ENCODE measurements at places on chromosomes 13 and 19.

GRCh38 chr13:109509154-109509900 lies 277.1 kb downstream of the IRS2 start:
- no peak for DNase-seq

GRCh38 chr19:7076151-7076550 lies 6.6 kb downstream of the ZNF557 start:
- DNase-seq = no peak

DNA sequence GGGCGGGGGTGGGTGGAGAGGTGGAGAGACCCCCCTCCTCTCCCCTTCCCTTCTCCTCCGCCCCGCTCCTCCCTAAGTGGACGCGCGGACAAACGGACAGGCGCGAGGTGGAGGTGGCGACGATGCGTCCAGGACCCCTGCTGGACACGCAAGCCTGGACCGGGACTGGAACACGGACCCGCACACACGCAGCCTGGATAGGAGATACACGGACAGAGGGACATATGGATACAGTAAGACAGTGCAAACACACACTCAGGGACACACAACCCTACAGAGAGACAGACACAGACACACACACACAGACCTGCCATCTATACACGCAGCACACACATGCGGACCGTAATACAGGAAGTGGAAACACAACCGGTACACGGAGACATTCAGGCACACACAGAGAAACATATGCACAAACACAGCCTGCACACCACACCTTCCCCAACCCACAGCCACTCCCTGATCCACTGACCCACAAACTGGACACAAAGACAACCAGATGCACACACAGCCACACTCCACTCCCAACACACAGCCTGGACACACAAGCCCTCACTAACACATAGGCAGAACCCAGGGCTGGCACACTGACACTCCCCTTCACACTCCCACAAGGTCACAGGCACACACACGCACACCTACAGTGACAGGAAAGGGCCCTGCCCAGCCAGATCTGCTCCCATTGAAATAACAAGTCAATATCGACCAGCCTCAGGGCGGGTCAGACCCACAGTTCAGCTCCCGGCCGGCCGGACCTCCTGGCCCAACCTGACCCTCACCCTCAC lies 696 bp upstream of the ERFL start:
- no peak for DNase-seq

- DNase-seq = no peak
These were observed 10.0 kb downstream of the ATP7B start for GRCh38 chr13:52001120-52001731.

- DNase-seq = no peak
These were observed 391.6 kb downstream of the KCNRG start for GRCh38 chr13:50406831-50407230.

GRCh38 chr19:54432144-54432738 lies 16.8 kb upstream of the LENG8 start:
- DNase-seq = no peak

- DNase-seq = no peak
These were observed 9.7 kb downstream of the INAFM1 start for GRCh38 chr19:47284324-47284899.

GRCh38 chr13:21242236-21242635 lies 65.8 kb downstream of the MRPL57 start:
- DNase-seq = peak; percentile 78

DNA sequence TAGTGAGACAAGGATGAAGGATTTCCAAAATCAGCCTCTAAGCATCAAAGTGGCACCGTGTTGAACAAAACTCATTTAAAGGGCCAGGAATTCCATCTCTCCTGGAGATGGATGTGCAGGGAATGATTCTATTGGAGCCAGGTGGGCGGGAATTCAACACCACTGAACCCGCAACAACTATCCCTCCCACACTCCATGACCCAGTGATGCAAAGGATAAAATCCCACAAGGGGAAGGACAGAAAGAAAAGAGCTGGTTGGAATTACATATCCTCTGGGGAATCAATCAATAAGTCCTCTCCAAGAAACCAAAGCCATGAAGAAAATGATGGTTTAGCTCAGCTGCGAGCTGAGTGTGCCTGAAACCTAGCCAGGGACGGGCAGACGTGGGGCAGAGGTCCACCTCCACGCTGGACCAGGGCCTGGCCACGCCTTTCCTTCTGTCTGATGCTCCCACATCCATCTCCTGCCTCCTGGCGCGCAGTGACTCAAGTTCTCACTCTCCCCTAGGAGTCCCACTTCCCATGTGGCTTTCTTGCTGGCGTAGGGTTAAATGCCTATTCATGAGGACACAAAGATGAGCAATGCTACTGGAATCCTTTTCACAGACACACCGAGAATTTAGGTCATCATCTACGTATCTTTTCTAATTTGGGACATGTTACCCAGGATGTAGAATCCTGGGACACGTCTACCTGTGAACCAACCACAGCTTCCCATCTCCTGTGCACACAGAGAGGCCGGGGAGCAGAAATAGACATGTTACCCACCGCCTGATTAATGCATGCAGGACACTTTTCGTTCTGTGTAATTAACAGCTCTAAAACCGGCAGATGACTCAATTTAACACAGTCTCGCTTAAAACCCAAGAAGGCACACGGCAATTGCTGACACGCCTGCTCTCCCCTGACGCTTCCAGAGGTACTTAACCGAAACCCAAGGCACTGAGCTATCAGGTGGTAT lies 48.6 kb downstream of the PEPD start:
- no peak for DNase-seq

DNA sequence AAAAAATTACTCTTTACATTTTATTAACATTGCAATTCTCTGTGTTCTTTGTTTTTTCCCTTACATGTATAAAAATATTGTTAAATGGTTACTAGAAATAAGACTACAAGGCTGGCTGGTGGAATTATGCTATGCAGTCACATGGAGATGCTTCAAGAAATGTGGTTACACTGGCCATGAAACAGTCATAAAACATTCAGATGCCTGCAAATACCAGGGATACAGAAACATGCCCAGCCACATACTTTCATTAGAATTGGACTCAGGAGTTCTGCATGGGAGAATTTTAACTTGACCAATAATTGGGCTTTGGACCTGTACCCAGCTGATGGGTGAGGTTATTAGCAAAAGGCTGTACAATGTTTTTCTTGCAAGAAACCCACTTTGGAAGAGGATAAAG lies 1407.7 kb upstream of the SLC10A2 start:
- no peak for DNase-seq

- peak; percentile 53 for DNase-seq
These were observed 43.0 kb upstream of the C13orf42 start for GRCh38 chr13:51154029-51154555.

DNA sequence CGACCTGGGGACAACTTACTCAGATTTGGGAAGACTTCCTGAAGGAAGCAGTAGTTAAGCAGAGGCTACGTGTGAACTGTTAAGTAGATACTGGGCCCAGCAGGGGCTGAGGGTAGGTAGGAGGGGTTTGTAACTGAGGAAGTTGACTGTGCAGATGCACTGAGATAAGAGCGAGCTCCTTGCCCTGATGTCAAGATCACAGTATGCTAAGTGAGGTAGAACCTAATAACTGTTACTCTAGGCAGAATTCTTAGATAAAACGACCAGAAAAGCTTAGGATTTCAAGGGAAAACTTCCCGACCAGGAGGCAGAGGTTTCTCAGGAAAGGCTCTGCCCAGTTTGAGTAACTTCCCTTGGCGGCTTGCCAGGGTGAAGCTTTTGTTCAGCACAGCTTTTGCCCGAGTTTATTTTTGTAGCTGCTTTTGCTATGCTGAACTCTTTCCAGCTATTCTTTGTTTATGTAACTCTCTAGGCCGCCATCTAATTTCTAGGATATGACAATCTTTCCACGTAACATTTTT lies 632.1 kb downstream of the DIAPH3 start:
- DNase-seq = no peak

DNA sequence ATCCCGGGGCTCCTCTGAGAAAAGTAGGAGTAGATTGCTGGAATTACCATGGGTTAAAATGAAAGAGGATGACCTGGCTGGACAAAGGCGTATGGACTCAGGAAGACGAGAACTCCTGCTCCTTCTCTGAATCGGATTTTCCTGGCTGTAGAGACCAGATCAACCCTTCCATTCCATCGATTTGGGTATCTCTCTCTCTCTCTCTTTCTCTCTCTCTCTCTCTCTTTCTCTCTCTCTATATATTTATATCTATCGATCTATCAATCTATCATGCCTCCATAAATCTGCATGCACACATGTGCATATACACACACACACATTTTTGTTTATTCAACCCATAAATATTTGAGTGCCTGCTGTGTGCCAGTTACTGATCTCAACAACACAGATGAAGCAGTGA lies 234.9 kb downstream of the LMO7 start:
- DNase-seq = no peak

DNA sequence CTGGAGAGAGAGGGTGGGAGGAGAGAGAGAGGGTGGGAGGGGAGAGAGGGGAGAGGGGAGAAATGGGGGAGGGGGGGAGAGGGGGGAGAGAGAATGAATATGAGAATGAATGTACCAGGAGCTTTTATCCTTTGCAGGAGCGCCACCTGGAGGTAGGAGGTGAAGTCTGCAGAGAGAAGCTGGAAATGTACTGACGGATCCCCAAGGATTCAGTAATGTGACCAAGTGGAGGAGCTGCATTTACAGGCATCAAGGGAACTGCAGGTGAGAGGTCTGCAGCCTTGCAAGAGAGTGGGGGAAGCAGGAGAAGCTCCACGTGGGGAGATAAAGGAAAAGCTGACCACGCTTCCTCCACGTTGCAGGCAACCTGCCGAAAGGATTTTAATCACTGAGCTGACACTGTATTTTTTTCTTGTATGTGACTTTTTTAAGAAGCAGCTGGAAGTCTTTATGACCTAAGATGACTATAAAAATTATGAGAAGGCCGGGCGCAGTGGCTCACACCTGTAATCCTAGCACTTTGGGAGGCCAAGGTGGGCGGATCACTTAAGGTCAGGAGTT lies 33.7 kb downstream of the VSTM1 start:
- DNase-seq = no peak

DNA sequence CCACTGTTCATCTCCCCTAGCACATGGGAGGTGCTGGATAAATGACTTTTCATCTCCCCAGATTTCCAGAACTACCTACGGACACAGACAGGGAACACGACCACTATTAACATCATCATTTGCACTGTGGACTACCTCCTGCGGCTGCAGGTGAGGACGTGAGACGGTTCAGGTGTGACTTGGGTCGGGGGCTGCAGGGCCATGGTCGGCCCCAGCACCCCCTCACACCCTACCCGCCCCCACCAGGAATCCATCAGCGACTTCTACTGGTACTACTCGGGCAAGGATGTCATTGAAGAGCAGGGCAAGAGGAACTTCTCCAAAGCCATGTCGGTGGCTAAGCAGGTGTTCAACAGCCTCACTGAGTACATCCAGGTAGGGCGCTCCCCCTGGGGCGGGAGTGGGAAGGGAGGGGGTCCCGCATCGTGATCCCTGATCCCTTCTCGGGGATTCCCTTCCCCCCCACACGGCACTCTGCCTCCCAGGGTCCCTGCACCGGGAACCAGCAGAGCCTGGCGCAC lies 74.4 kb downstream of the MAP4K1 start:
- DNase-seq = no peak

GRCh38 chr19:16191216-16191908 lies 6.2 kb downstream of the FAM32A start:
- no peak for DNase-seq

DNA sequence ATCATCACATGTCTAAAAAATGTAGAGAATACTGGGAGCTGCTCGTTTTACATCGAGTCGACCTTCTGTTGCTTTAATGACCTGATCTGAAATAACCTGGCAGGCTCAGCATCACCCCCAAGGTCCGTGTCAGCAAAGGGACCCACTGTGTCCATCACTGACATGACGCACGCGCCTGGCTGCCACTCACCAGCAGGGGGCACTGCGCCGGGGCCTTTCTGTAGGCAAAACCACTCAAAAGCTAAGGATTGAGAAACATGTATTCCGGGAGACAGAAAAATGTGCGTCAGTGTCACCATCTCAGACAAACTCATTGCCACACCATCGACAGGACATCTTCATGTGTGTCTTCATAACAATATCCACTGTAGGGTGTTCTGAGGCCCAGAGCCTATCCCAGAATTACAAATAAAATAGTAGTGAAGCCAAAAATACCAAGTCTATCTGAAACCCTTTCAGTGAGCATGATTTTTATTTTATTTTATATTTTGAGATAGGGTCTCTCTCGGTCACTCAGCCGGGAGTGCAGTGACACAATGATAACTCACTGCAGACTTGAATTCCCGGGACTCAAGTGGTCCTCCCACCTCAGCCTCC lies 130.3 kb upstream of the LSM14A start:
- no peak for DNase-seq

- DNase-seq = no peak
These were observed 66.8 kb upstream of the RAP2A start for GRCh38 chr13:97367016-97367822.

DNA sequence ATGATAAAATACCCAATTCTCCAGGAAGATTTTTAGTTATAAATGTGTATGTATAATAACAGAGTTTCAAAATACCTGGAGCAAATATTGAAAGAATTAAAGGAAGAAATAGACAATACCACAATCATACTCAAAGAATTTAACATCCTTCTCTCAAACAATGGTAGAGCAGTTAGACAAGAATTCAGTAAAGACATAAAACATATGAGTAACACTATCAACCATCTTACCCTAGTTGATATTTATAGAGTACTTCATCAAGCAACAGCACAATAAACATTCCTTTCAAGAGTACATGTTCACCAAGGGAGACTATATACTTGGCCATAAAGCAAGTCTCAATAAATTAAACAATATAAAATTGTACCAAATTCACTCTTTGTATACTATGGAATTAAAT lies 108.4 kb downstream of the DLEU7 start:
- no peak for DNase-seq

DNA sequence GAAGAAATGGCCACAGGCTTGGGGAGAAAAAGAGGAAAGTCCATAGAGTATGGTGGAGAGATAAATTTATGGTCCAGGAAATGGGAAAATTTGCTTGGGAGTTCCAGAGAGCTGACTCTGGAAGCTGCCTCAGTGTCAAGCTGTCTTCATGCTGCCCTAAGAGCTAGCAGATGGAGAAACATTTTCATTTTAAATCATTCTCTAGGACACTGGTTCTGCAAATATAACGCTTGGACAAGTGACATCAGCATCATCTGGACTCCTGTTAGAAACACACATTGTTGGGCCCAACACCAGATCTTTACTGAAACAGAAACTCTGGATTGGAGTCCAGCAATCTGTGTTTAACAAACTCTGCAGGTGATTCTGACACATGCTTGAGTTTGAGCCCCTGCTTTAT lies 592.0 kb upstream of the KLF12 start:
- peak; percentile 17 for DNase-seq

DNA sequence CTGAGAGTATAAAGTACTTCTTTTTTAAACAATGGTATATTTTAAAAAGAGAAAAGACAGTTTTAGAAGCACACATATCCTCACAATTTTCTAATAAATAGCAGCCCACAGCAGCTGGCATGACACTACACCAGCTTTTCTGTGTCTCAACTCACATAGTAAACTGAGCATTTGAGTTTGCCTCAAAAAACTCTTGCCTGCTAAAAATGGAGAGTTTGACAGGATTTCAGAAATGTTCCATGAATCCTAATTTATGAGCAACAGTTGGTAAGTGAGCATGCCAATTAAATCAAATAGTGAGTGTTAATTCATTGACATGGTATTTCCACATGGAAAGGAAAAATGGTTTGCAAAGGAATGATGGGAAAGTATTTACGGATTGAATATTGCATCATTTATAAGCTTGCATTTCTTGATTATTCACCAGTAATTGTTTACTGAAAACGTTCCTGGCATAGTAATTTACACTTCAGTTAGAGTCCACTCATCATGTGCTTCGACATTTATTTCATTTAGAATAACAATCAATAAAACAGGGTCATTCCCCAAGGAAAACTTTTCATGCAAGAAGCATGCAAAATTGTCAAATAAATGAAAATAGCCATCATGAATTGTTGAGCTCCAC lies 323.0 kb downstream of the EFNB2 start:
- no peak for DNase-seq

GRCh38 chr13:31093145-31093885 lies 68.4 kb downstream of the HSPH1 start:
- DNase-seq = no peak

All from esophagus muscularis mucosa (tissue), 4 donors.